ENCODE measurements at places on chromosomes 4 and X. TPM values are rescaled to one million over a fixed set of nuclear protein-coding genes. Genes with fewer than 3 reads are reported as not detected.

GRCh38 chr4:73923631-73923937, 54.4 kb downstream of the CXCL1 start:
- no peak for DNase-seq
- H3K36me3 ChIP-seq: no peaks in the 10 kb centered on the region
- peaks cover 16% of the 10 kb centered on the region for H3K4me1 ChIP-seq
- no peak overlapping the region for H3K4me3 ChIP-seq
- no peak overlapping the region for H3K27ac ChIP-seq
- H3K27me3 ChIP-seq: no peaks in the 10 kb centered on the region

- no peak overlapping the region for H3K4me3 ChIP-seq
- no peaks in the 10 kb centered on the region for H3K4me1 ChIP-seq
- no peaks in the 10 kb centered on the region for H3K27me3 ChIP-seq
- no peak for DNase-seq
Observed at GRCh38 chr4:57462843-57463242, 352.7 kb upstream of the IGFBP7 start.

- H3K27me3 ChIP-seq: no peaks in the 10 kb centered on the region
- no peaks in the 10 kb centered on the region for H3K36me3 ChIP-seq
- H3K4me1 ChIP-seq: no peaks in the 10 kb centered on the region
- H3K4me3 ChIP-seq: no peak overlapping the region
- no peak overlapping the region for H3K27ac ChIP-seq
- no peak for DNase-seq
Observed at GRCh38 chrX:21305799-21306336, 68.3 kb upstream of the CNKSR2 start.

- peaks cover 58% of the 10 kb centered on the region for H3K27me3 ChIP-seq
- DNase-seq: no peak
- H3K4me1 ChIP-seq: peaks cover 24% of the 10 kb centered on the region
- H3K4me3 ChIP-seq: no peak overlapping the region
Observed at GRCh38 chrX:154793084-154793795, 12.0 kb downstream of the MPP1 start.

- H3K36me3 ChIP-seq: no peaks in the 10 kb centered on the region
- no peak overlapping the region for H3K27ac ChIP-seq
- no peak for DNase-seq
Observed at GRCh38 chrX:73615022-73615421, 52.0 kb downstream of the CHIC1 start.

- DNase-seq: no peak
- no peaks in the 10 kb centered on the region for H3K27me3 ChIP-seq
- H3K4me3 ChIP-seq: no peak overlapping the region
- H3K27ac ChIP-seq: no peak overlapping the region
- H3K4me1 ChIP-seq: no peaks in the 10 kb centered on the region
Observed at GRCh38 chrX:15128861-15129260, 141.0 kb downstream of the ASB9 start.

- no peak for DNase-seq
- no peak overlapping the region for H3K4me3 ChIP-seq
- no peaks in the 10 kb centered on the region for H3K36me3 ChIP-seq
Observed at GRCh38 chr4:148162991-148163390, 279.2 kb downstream of the NR3C2 start.

DNA sequence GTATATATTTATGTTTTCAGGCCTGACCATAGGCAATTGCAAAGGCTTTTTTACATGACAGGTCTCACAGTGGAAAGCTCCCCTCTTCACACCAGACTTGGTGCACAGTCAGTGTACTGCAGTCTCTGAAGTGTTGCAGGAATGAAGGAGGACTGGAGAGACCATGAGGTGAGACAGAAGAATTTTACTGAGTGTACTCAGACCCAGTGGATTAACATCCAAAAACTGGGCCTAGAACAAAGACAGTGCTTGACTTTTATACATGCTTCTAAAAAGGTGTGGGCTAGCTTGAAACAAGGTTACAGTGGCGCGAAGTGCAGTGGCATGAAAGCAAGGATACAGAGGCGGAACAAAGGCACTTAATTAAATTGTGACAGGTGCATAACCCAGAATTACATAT, 822.9 kb downstream of the RAPGEF2 start:
- H3K36me3 ChIP-seq: no peaks in the 10 kb centered on the region
- no peak overlapping the region for H3K4me3 ChIP-seq
- no peak overlapping the region for H3K27ac ChIP-seq
- no peak for DNase-seq

Gene TCEAL8
- total RNA-seq: not detected

Gene NSUN7
- 7.7 TPM for total RNA-seq

Gene FAT1
- total RNA-seq: 210 TPM

Gene TSPAN6
- total RNA-seq: 70.6 TPM

Gene P2RY4
- total RNA-seq: not detected
